ENCODE measurements at places on chromosomes 1 and 21. TPM values are rescaled to one million over a fixed set of nuclear protein-coding genes. Genes with fewer than 3 reads are reported as not detected.
A peak's percentile ranks its signal among the peaks of the same experiment; 100 is the strongest.

Gene LCE2A
- not detected for total RNA-seq

DNA sequence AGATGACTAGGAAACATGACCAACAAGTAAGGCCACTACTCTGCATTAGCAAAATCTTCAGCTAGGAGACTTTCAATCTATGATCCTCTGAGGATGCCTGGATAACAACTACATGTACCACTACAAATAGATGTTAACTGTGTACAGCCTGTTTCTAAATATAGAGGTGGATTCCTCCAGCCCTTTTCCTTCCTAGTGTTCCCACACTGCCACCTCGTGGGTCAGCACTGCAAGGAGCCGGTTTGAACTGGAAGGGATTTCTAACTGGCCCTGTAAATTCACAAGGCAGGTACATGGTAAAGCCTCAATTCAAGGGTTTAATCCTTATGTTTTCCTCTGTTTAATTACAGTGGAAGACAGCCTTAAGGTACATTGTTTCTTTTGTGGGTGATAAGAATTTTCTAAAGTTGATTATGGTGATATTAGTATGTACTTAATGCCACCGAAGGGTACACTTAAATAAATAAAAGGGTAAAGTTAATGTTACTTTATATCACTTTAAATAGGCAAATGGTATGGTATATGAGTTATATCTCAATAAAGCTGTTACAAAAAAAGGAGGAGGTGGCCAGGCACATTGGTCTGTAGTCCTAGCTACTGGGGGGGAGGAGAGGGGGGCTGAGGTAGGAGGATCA, 14.4 kb downstream of the SMYD3 start:
- no peaks in the 10 kb centered on the region for H3K27me3 ChIP-seq
- peaks cover 4% of the 10 kb centered on the region for H3K4me1 ChIP-seq
- H3K4me3 ChIP-seq: no peak overlapping the region
- no peaks in the 10 kb centered on the region for H3K36me3 ChIP-seq

- H3K4me3 ChIP-seq: peak overlapping the region; percentile 64
- peak overlapping the region; percentile 81 for H3K27ac ChIP-seq
- H3K4me1 ChIP-seq: peaks cover 34% of the 10 kb centered on the region
- H3K36me3 ChIP-seq: peaks cover 29% of the 10 kb centered on the region
Observed at GRCh38 chr1:220786057-220786336, 716 bp upstream of the MTARC1 start.

Gene FAAH
- total RNA-seq: 120 TPM

Gene OR2M2
- not detected for total RNA-seq

- no peak overlapping the region for H3K4me3 ChIP-seq
- peaks cover 3% of the 10 kb centered on the region for H3K27me3 ChIP-seq
Observed at GRCh38 chr1:18724801-18725200, 94.2 kb downstream of the PAX7 start.

DNA sequence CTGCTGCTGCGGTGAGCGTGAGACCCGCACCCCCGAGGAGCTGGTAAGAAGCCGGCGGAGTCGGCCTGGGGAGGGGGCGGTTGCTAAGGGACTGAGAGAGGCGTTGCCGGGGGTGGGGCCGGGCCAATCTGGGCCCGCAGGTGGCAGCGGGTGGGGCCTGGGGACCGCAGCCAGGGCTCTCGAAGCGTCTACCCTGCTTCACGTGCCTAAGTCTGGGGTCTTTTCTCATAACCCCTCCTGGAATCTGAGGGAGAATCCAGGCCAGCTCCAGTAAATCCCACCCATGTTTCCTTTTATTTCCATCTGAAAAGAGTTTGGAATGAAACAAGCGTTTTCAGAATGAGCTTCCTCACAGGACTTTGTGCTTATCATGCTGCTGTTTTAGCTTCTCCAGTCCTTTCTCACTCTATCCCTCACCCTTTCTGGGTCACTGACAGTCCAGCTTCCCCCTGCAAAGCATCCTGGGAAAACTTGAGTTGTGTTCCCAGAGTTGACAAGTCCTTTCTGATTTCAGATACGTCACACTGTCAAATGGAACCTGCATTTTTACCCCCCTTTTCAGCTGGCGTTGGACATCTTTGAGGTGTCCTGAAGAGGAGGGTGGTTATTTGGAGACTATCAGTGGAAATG, 431 bp downstream of the CLCN6 start:
- peak overlapping the region; percentile 82 for H3K4me3 ChIP-seq
- no peaks in the 10 kb centered on the region for H3K36me3 ChIP-seq
- H3K4me1 ChIP-seq: peaks cover 74% of the 10 kb centered on the region
- peak overlapping the region; percentile 99 for H3K27ac ChIP-seq

- H3K27me3 ChIP-seq: no peaks in the 10 kb centered on the region
- H3K4me3 ChIP-seq: no peak overlapping the region
- H3K27ac ChIP-seq: no peak overlapping the region
- no peaks in the 10 kb centered on the region for H3K36me3 ChIP-seq
- DNase-seq: no peak
Observed at GRCh38 chr1:7473223-7474142, 297.6 kb upstream of the VAMP3 start.

- H3K36me3 ChIP-seq: peaks cover 52% of the 10 kb centered on the region
- peaks cover 22% of the 10 kb centered on the region for H3K4me1 ChIP-seq
- H3K27me3 ChIP-seq: no peaks in the 10 kb centered on the region
- no peak overlapping the region for H3K4me3 ChIP-seq
Observed at GRCh38 chr1:38025233-38025632, 12.7 kb downstream of the UTP11 start.

GRCh38 chr1:193434319-193434718, 247.9 kb upstream of the B3GALT2 start:
- H3K4me3 ChIP-seq: no peak overlapping the region
- H3K4me1 ChIP-seq: no peaks in the 10 kb centered on the region
- H3K27ac ChIP-seq: no peak overlapping the region
- DNase-seq: no peak

Gene UBASH3A
- total RNA-seq: 0.29 TPM

DNA sequence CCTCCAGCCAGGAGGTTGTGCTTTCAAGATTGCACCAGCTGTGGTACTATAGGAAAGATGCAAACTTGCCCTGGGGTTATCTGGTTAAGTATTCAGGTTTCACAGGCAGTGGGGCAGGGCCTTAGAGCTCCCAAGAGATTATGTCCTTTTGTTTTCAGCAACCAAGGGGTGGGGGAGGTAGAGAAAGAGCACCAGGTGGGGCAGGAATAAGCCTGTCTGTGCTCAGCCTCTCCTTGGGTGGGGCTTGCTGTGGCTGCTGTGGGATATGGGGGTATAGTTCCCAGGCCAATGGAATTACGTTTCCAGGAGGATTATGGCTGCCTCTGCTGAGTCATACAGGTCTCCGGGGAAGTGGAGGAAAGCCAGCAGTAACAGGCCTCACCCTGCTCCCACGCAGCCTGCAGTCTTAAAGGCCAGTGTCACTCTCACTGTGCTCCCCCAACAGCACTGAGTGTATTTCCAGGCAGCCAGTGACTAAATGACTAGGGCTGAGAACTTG, 508.6 kb downstream of the RWDD3 start:
- no peaks in the 10 kb centered on the region for H3K4me1 ChIP-seq
- no peaks in the 10 kb centered on the region for H3K27me3 ChIP-seq
- no peak for DNase-seq
- H3K4me3 ChIP-seq: no peak overlapping the region

Gene DIPK1A
- 12.1 TPM for total RNA-seq

- no peak overlapping the region for H3K27ac ChIP-seq
- H3K36me3 ChIP-seq: no peaks in the 10 kb centered on the region
- no peaks in the 10 kb centered on the region for H3K4me1 ChIP-seq
- no peak overlapping the region for H3K4me3 ChIP-seq
- no peaks in the 10 kb centered on the region for H3K27me3 ChIP-seq
- DNase-seq: no peak
Observed at GRCh38 chr1:159554696-159555095, 18.9 kb upstream of the OR10J5 start.

Gene SDE2
- 8.7 TPM for total RNA-seq

Gene FNBP1L
- 55.8 TPM for total RNA-seq

DNA sequence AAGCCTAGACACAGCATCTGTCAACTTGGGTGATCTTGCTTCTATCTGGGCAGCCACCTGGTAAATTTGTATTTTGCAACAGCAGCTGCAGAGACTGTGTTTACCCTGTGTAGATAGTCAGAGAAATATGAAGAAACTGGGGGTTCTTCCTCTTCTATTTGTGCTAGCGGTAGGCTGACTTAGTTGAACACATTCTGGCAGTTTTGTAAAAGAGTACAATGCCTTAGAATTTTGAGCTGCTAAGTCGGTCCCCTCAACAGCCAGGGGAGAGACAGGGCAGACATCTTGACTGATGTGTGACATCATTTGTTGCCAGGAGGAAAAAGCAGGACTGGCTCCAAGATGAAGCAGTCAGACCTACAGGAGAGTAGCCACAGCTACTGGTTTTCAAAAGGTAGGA, 53.7 kb downstream of the KCNJ6 start:
- peak; percentile 46 for DNase-seq
- H3K4me1 ChIP-seq: no peaks in the 10 kb centered on the region
- peaks cover 4% of the 10 kb centered on the region for H3K27me3 ChIP-seq
- no peak overlapping the region for H3K4me3 ChIP-seq

DNA sequence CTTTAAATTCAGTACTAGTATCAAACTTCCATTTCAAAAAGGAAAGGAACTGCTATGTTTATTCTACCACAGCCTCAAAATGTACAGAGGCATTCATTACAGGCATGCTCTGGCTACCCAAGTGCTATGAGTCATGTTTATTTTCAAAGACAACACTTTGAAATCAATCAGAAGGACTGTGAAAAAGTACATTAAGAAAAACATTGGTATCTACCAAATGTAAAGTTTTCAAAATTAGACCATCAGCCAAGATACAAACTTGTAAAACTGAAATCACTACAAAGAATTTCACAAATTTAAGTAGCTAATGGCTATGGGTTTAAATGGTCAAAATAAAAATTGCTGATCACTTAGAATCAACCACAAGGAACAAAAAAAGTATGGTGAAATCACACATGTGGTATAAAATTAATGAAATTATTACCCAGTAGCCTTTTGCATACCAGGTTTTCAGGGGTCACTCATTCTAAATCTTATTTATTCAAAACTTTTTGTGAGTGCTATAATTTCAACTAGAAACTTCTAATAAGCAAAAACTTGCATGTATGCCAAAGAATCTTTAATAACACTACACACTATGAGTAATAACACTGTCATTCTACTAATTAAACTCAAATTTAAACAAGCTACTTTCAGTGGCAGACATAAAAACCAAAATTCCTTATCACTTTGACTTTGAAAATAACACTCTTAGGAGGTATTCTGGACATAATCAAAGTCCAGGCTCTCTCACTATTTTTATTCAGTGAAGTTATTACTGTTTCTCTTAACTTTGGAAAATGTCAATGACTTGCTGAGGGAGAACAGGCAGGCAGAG, 49.2 kb downstream of the ENAH start:
- H3K36me3 ChIP-seq: no peaks in the 10 kb centered on the region
- peak; percentile 45 for DNase-seq
- H3K4me1 ChIP-seq: peaks cover 79% of the 10 kb centered on the region
- H3K27me3 ChIP-seq: no peaks in the 10 kb centered on the region

GRCh38 chr1:111154021-111154999, 14.3 kb downstream of the CEPT1 start:
- H3K27me3 ChIP-seq: no peaks in the 10 kb centered on the region
- H3K4me1 ChIP-seq: peaks cover 32% of the 10 kb centered on the region
- H3K4me3 ChIP-seq: no peak overlapping the region
- DNase-seq: no peak
- H3K27ac ChIP-seq: no peak overlapping the region

Gene AK4
- 26.8 TPM for total RNA-seq

Gene PLEKHA6
- 12.5 TPM for total RNA-seq

DNA sequence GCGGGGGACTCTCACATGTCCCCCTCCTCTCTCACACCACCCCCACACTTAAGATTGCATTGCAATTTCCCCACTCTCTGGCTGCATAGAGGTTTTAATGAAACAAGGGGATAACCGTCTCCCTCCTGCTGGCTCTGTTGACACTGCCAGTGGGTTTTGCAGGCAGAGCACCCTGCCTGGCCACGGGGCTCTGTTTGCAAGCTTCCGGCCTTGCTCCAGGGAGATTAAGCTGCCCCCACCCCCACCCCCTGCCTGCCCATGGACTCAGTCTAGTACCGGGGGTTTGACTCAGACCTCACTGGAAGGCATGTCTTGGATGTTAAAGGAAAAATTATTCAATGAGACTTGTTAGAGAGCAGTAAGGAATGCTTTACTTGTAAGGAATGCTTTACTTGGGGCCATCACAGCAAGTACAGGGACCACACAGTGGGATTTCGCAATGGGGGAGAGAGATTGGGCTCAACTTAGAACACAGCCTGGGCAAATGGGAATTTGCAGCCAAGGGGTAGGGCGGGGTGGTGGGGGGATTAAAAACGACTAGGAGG, 101.0 kb downstream of the AJAP1 start:
- no peaks in the 10 kb centered on the region for H3K36me3 ChIP-seq
- no peaks in the 10 kb centered on the region for H3K27me3 ChIP-seq
- H3K4me3 ChIP-seq: no peak overlapping the region
- DNase-seq: no peak
- no peak overlapping the region for H3K27ac ChIP-seq
- H3K4me1 ChIP-seq: no peaks in the 10 kb centered on the region

Gene HCN3
- total RNA-seq: 3.6 TPM

DNA sequence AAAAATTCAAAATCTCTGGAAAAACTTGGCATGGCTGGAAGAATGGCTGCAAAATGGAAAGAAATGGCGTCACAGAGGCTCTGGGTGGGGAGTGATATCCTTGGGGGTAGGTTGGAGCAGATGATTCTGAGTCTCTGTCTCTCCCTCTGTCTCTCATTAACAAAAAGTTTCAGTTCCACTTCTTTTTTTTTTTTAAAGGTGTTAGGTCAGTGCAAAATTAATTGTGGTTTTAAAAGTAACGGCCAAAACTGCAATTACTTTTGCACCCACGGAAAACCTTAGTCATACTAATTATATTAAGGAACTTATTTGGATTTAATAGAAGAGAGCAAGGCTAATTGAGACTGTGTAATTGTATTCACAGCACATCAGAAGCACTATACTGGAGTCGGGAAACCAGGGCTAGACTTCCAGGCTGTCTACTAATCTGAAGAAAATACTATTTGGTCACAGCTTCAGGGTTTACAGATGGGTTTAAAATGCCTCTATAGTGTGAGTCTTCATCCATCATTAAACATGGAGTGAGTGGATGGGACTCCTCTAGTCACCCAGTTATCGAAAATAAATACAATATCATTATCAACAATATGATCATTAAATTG, 289.1 kb upstream of the PLD5 start:
- no peak overlapping the region for H3K4me3 ChIP-seq
- H3K4me1 ChIP-seq: no peaks in the 10 kb centered on the region
- H3K36me3 ChIP-seq: no peaks in the 10 kb centered on the region
- DNase-seq: no peak
- H3K27ac ChIP-seq: no peak overlapping the region
- no peaks in the 10 kb centered on the region for H3K27me3 ChIP-seq

GRCh38 chr1:181013144-181013543, 9.5 kb downstream of the STX6 start:
- no peak overlapping the region for H3K27ac ChIP-seq
- H3K4me1 ChIP-seq: peaks cover 28% of the 10 kb centered on the region
- no peak for DNase-seq
- H3K36me3 ChIP-seq: no peaks in the 10 kb centered on the region
- no peak overlapping the region for H3K4me3 ChIP-seq
- no peaks in the 10 kb centered on the region for H3K27me3 ChIP-seq

GRCh38 chr1:60809204-60809980, 273.0 kb upstream of the NFIA start:
- no peak for DNase-seq
- no peaks in the 10 kb centered on the region for H3K36me3 ChIP-seq
- H3K27me3 ChIP-seq: no peaks in the 10 kb centered on the region

- DNase-seq: no peak
- H3K4me1 ChIP-seq: peaks cover 17% of the 10 kb centered on the region
- H3K27me3 ChIP-seq: no peaks in the 10 kb centered on the region
- H3K27ac ChIP-seq: no peak overlapping the region
- no peaks in the 10 kb centered on the region for H3K36me3 ChIP-seq
Observed at GRCh38 chr1:218494449-218494852, 149.3 kb downstream of the TGFB2 start.

- peak overlapping the region; percentile 47 for H3K27ac ChIP-seq
- H3K27me3 ChIP-seq: no peaks in the 10 kb centered on the region
- H3K4me1 ChIP-seq: peaks cover 18% of the 10 kb centered on the region
- no peak overlapping the region for H3K4me3 ChIP-seq
- H3K36me3 ChIP-seq: no peaks in the 10 kb centered on the region
Observed at GRCh38 chr1:232965124-232965911, 14.9 kb downstream of the NTPCR start.
